Activated CD4-positive, alpha-beta T cell treated with anti-CD3 and anti-CD28 coated beads, Interleukin-2, amount 50 U/mL, for 24 hours (primary cell): ENCODE measurements at places on chromosomes 12 and 14.
A peak's percentile ranks its signal among the peaks of the same experiment; 100 is the strongest.

- no peak for DNase-seq
Observed at GRCh38 chr12:18684430-18684829, 53.4 kb downstream of the PLCZ1 start.

- DNase-seq: no peak
Observed at GRCh38 chr14:51575349-51576116, 76.2 kb upstream of the FRMD6 start.

GRCh38 chr14:79960288-79960687 lies 251.0 kb downstream of the DIO2 start:
- DNase-seq: no peak

DNA sequence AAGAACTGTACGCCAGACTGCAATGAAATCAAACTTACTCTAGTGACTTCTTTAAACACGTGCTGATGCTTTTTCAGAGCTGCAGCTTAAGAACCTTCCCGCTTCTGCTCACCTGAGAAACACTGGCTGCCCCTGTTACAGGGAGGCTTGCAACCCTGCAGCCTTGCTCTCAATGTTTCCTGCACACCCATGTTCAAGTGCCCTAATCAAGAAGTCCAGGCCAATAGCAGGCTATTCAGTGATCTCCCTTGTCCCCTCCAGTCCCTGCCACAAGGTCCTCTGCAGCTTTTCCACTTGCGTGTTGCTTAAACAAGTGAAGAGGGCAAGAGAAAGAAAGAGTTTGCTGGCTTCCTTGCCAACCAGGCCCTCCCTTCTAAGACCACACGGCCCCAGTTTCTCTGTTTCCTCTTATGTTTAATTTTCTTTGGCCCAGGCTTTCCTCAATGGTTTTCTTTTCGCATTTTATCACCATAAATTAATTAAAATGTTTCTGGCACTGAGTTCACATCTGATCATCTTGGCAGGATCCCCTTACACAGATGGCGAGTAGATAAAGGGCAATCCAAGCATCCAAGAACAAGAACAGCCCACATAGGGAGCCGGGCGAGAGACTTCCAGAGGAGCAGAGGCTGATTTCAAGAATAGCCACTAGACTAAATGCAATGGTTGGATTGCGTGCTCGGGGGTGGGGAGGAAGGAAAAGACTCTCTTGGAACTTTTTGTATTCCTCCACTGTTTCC lies 82.3 kb upstream of the CDKN3 start:
- DNase-seq: no peak

DNA sequence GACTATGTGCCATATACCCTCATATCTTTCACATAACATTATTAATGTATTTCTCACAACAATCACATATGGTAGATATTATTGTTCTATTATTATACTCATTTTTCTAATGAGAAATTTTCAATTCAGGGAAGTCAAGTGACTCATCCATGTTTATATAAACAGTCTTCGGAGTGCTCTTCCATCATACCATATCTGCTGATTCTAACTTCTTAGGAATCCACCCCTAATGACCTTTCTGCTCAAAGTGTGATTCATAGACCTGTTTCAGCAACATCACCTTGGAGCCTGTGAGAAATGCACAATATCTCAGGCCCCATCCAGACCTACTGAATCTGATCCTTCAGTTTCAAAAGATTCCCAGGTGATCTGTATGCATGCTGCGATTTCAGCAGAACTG lies 39.8 kb upstream of the OVCH1 start:
- DNase-seq: no peak

DNA sequence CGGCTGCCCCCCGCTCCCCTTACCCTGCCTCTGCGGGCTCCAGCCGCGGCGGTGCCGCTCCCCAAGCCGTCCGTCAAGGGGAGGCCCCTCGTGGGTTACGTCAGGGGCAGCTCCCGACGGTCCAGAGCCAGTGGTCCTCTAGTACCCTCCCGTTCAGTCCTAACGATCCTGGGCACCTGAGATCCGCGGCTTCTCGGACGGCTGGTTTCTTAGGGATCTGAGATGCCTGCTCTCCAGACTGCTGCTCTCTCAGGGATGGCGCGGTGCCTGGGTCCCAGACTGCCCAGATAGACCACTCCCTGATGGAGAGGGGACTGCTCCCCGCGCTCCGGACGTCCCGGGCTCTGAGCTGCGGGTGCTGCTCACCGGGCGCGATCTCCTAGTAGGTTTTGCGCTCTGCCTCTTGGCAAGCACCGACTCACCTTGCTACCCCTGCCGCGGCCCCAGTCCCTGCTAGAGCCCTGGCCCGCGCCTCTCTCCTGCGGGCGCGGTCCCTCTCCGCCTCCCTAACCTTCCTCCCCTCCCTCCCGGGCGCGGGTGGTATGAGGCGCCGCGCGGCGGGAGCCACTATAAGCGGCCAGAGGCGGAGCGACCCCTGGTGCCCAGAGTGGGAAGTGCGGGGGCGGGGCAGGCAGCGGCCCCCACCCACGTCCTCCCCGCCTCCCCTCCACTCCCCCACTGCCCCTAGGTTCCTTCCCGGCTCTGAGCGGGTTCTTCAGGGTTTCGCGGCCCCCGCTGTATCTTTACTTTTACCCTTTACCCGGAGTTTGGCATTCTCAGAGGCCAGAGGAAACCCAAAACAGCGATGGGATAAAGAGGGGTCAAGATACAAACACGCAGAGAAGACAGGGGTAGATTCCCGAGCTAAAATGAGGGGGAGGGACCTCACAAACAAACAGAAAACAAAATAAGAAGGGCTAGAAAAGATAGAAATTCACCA lies at the start of gene C1QL4:
Gene C1QL4 (minus strand): TSS at position 544 of the 940 bp plus-strand sequence. CDS start 711 bp downstream, outside the sequence.
- DNase-seq: peak; percentile 80

DNA sequence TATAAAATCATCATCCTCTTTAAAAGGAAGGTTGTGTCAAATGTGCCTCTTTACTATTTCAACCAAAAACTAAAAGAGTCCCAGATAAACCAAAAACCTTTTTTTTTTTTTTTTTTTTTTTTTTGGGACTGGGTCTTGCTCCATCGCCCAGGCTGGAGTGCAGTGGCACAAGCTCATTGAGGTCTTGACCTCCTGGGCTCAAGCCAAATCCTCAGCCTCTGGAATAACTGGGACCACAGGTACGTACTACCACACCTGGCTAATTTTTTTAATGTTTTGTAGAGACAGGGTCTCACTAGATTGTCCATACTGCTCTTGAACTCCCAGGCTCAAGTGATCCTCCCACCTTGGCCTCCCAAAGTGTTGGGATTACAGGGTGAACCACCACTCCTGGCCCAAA lies 16.4 kb upstream of the SELPLG start:
- no peak for DNase-seq

GRCh38 chr12:52044292-52044983 lies 6.8 kb upstream of the NR4A1 start:
- DNase-seq: no peak

DNA sequence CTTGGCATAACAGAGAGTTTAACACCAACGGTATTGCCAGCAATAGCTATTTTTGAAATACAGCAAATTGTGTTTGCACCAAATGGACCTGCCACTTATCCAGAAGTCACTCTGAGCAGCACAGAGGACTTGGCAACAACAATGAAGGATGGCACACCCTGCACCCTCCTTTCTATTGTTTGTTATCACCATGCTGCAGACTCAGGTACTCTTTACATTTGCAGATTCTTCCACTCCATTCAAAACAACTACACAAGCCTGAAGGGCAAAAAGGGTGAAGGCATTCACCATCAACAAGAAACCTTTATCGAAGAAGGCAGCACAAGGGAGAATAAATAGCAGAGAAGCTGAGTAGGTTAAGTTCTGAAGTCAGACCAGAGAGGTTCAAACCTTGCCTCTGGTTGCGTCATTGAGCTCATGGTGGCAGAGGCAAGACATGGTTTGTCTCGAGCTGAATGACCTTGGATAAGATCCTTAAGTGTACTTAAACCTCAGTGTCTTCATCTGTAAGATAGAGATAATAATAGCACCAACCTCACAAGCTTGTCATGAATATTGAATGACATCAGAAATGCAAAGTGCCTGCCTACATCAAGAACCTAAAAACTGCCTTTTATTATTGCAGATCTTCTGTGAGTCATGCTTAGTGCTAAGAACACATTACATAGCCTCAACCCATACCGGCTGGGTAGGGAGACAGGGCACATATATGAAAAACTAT lies 1.4 kb upstream of the ACSM4 start:
- DNase-seq: no peak

DNA sequence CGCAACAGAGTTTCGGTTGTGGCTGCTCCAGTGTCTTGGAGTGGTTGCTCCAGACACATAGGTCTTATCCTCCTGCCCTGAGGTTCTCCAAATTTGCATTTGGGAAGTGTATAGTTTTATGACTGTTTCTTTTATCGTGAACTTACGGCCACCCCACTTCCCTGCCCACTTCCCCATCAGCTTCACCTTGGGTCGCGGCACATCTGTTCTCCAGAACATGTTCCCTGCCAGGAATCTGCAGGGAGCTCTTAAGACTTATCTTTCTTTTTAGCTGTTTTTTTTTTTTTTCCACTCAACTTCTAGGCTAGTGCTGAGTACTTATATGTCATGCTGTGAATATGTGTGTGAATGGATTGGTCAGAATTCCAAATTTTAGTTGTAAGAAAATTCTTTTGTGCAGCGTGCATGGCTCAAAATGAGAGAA lies 75.4 kb downstream of the ETV6 start:
- no peak for DNase-seq

GRCh38 chr14:35687335-35687939 lies 121.7 kb downstream of the RALGAPA1 start:
- DNase-seq: no peak

DNA sequence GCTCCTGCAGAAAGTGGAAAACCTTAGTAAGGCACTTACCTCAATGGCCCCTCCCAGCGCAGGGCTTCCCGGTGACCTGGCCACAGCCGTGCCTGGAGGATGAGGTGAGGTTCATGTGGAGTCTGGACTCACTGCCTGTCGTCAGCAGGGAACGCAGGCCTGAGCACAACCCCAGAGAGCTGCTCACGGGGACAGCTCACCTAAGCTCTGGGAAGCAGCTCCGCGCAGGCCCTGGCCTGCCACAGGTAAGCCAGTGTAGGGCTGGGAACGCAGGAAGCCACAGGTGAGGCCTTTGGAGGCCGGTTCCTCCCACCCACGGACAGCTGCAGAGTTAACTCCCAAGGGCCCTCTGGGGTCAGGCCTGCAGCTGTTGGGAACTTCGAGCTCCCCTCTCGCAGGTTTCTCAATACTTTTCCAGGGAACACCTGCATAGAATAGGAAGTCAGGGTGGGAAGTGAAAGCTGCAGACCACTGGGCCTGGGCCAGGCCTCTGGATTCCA lies 32.7 kb downstream of the ANAPC7 start:
- DNase-seq: no peak

DNA sequence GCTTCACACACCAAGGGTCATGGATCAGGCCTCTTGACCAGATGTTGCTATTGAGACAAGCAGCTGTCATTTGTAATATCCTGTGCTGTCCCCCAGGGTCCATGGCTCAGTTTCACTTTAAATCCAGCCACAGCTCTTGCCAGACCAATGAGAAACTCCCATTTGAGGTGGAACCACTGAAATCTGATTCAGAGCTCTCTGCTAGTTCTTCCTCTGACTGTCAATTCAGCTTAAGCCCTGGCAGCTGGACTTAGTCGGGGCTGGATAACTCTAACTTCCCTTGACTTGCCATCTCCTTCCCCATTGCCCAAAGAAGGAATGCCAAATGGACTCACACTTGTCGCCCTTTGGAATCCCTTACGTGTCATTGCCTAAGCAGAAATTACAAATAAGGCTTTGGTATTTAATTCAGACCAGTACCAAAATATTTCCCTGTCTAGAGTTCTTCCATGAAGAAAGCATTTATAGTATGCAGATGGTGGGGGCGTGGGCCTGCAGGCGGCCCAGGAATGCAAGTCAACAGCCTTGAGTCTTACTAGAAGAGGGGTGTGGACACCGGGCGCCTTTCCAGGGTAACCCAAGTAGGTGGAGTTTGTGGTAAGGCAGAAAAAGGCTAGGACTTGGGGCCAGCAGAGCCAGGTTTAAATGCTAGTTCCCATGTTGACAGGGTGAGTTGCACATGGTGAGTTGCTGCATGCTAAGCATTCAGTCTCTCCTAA lies 96.9 kb upstream of the TMPO start:
- no peak for DNase-seq

GRCh38 chr14:23513005-23513817 lies 38.4 kb downstream of the ZFHX2 start:
- no peak for DNase-seq

GRCh38 chr12:8655421-8655820 lies 7.2 kb downstream of the MFAP5 start:
- DNase-seq: no peak

DNA sequence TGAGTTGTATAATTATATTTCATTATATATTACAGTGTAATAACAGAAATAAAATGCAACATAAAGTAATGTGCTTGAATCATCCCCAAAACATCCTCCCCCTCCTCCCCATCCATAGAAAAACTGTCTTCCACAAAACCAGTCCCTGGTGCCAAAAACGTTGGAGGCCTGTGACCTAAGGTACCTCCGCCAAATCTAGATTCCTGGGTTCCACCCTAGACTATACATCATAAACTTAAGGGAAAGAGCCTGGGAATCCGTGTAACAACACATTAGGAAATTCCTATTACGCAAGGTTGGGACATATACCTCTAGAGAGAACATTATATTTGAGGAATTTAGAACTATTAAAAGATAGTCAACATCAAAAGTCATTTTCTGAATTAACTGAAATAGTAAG lies 38.0 kb downstream of the SPPL3 start:
- DNase-seq: no peak

GRCh38 chr14:96660123-96660522 lies 137.1 kb upstream of the VRK1 start:
- no peak for DNase-seq

DNA sequence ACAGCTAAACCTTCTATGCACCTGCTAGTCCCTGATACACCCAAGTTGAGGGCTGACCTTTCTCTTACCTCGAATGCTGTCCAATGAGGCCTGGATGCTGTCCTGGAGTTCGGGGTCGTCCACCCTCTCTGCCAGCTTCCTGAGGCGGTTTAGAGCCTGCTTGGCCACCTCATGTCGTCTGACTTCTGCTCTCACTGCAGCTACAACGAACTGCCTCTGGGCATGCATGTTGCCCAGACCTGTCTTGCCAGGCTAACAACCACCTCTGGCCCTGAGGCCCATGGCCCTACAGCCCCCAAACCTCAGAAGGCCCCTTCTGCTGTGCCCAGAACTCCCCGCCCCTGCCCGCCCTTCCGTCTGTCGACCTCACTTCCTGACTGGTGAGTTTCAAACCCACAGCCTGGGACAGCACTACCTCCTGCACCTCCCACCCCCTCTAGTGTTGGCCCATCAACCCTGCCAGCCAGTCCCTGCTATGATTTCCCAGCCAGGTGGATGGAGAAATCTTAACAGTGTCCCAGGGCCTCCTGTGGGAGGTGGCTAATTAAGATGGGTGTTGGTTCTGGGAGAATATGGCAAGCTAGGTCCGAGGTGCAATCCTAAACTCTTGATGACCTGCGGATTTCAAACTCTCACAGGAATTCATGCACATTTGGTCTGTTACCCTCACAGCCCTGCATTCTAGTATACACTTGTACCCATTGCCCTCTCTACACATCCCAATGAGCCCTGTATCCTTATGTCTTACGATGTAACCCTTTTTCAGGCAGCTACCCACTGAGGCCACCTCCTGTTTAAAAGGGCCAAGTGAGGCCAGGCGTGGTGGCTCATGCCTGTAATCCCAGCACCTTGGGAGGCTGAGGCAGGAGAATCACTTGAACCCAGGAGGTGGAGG lies 2.7 kb upstream of the TSPAN31 start:
- DNase-seq: peak; percentile 70

GRCh38 chr12:104535369-104535768 lies 78.6 kb downstream of the CHST11 start:
- no peak for DNase-seq
